Stimulated activated CD8-positive, alpha-beta memory T cell treated with anti-CD3 and anti-CD28 coated beads, Interleukin-15, amount 100 ng/mL, for 4 hours (primary cell): ENCODE measurements at places on chromosomes 5 and 9.

DNA sequence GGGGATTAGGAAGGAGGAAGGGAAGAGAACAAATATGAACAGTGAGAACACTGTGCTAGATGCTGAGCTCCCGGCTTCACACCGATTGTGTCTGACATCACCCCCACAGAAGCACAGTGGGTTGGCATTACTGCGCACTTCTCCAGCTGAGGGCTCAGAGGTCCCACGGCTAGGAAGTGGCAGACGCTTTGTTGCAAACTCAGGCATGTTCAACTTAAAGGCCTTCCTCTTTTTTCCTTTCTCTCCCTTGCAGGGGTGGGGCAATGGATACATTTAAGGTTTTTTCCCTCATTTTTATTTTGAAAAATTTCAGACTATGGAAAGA, 15.5 kb upstream of the SHB start:
- DNase-seq, result no peak

DNA sequence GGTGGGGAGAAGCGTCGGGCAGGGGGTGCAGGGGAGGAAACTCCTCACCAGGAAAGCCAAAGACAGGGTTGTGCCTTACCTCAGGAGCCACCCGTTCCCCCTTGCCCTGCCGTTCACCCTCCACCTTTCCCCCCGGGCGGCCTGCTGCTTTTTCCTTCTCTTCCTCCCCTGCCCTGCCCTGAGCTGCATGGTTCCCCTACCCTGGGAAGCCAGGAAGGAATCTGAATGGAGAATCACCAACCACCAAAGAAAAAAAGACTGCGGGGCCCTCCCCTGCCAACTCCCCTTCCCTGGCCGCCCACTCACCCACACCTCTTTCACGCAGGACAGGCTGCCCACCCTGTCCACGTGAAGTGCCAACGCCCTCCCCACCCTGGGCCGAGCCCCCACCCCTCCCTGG, 820 bp upstream of the NFX1 start:
- no peak for DNase-seq

DNA sequence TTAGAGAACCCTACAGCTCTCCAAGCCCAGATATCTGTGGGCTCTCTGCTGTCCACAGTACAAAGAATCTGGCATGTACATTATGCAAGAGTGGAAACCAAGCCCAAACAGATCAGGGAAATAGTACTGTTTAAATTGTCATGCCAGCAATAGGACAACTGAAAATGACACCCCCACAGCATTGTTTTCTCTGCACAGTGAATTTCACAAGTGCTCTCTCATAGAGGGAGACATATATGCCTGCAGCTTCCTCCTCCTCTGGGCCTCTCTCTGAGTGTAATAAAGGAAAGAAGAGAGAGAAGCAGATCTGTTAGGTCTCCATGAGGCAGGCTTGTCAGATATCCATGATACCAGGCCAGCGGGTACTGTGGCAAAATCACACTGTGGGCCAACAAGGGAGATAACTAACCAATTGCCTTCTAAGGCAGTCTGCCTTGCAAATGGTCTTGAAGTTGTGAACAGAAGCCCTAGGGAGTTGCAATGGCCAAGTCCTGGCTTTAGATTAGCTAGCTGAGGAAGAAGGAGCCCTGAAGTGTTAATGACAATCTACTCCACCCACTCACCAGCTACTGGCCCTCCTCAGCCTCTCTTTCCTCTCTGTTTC, 54.4 kb upstream of the JMY start:
- DNase-seq, result no peak

DNA sequence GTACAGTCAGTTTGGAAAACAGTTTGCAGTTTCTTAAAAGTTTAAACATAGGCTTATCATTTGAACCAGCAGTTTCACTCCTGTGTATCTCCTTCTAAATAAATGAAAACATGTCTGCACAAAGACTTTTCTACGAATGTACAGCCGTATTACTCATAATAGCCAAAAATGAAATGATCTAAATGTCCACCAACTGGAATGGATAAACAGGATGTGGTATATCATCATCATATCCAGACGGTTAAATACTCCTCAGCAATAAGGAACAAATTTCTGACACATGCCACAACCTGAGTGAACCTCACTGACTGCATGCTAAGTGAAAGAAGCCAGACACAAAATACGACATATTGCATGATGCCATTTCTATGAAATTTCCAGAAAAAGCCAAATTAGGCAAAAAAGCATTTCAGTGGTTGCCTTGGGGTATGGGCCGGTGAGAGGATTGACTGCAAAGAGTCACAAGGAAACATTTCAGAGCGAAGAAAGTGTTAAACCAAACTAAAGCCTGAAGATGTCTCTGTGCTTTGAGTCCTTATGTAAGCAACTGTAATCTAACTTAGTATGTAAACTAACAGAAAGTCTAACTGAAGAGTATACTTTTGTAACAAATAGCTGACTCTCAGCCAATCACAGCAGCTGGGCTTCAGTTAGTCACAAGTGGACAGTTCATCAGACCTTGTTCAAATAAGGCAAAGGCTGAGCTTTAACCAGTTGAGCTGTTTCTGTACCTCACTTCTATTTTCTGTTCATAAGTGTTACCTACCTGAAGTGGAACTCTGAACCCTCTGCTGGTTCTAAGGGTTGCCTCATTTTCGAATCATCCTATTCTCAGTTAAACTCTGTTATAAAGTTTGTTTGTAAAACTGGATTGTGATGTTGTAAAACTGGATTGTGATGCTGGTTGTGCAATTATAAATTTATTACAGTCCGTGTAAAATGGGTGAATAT, 65.2 kb downstream of the TRIO start:
- no peak for DNase-seq

GRCh38 chr5:172973127-172973916, 10.2 kb upstream of the ATP6V0E1 start:
- DNase-seq, result no peak

DNA sequence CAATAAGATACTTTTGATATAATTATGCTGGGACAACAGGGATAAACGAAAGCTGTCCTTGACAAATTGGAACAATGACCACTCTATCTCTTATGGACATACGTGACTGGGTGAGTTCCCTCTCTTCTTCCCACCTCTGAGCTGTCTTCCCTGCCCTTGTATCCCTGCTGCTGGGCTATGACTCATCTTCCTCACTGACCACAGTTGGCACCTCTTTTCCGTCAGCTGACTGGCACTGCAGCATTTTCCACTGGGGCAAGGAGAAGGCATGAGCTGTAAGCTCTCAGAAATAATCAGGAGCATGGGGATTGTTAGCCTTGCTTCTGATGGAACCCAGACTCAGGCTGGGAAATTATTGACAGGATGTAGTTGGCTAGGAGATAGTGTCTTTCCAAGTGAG, 48.7 kb downstream of the PCSK1 start:
- DNase-seq, result no peak

- no peak for DNase-seq
Observed at GRCh38 chr5:113748403-113748802, 234.9 kb downstream of the YTHDC2 start.

DNA sequence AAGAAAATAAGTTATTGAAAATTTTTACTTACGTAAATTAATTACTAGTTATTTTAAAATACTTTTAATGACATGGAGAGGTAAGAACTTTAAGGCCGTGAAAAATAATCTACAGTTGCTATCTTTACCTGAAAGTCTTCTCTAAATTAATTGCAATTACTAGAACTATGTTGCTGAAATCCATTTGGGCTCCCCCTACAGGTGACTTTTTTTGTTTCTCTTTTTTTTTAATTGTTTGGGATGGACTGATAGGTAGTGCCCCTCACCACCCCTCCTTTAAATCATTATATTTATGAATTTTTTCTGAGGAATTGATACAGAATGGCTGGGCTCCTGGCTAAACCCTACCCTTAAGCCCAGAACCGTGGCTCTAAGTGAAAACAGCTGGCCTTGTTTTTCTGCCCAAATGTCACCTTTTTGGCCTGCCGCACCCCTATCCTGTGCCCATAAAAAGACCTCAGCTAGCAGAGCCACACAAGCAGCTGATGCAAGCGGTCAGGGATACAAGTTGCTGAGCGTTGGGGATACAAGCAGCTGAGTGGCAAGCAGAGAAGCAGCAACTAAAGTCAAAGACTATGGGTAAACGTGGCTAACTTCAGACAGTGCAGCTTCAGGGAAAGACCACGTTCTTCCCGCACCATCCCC, 315.2 kb upstream of the ACO1 start:
- no peak for DNase-seq

DNA sequence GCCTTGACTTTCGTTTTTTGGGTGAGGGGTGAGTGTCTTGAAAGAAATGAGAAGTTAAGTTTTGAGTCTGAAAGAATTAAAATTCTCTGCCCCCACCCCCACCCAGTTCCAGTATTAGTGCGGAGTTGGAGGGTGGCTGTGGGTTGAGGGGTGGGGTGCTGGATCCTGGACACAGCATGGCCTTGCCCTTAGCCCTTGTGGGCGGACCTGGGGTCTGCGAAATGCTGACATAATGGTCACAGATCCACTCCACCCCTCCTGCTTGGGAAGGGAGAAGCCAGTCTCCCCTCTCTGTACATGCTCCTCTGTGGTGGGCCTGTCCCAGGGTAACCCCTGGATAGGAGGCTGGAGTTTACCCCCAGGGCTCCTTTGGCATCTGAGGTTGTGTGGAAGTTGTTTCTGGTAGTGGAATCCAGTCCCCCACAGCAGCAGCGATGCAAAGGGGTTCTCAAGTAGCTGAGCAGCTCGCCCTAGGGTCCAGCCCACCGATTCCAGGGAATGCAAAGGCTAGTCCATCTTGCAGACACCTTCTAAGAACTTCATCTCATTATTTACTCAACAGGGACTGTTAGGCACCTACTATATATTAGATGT, 42.8 kb upstream of the TCF7 start:
- no peak for DNase-seq

DNA sequence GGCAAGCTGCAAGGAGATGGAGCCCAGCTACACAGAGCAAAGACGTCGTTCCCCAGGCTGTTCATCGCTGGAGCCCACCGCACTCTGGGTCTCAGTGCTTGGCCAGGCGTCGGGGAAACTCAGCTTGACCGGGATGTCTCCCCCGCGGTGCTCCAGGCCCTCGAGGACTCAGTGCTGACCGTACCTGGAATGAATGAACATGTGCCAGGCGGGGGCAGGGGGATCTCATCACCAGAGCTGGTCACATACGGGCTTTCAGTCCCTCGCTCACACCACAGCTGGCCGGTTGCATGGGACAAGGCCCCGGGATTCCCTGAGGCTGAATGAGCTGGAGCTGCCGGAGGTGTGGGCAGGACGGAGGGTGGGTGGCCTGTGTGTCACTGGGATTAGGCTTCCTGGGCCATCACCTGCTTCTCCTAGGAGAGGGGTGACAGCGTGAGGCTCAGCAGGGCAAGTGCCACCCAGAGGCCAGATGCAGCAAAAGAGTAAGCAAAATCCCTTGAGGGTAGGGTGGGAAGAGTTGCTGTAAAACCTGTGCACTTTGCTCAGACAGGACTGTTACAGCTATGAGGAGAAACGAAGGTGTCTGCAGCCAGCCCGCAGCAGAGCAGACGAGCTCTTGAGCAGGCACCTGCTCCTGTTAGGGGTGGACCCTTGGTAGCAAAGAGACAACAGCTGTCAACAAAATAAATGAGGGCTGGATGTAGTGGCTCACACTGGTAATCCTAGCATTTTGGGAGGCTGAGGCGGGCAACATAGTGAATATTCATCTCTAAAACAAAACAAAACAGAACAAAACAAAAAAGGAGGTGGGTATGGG, 70.7 kb upstream of the RAPGEF1 start:
- DNase-seq, result no peak

GRCh38 chr9:18229992-18230676, 243.8 kb upstream of the ADAMTSL1 start:
- no peak for DNase-seq

DNA sequence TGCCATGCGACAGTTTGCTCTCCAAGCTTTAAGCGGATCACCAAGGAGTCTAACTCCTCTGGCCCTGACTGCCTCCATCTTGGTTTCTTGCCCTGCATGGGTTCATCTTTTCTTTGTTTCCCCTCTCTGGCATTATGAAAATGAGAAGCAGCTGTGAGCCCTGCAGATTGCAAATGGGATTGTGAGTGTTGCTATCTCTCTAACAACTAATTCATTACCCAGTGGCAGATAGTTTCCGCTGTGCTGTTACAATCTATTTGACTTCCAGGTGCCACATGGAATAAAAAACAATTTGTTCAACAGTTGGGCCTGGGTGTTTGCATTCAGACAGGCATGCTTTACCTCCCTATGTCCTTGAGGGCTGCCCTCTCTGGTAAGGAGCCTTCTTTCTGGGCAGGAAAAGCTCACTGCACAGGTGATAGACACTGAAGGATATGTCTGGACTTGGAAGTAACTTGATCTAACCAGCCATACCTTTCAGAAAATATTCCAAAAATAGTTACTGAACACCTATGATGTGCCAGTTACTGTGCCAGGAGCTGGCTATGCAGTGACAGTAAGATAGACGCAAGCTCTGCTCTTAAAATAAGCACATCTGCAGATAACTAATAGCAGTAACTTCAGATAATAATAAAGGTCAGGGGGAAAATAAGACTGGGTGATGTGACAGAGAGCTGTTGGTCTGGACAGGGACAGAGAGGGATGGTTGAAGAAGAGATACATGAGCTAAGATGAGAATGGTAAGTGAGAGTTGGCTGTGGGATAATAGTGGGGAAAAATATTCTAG, 40.1 kb downstream of the GRIA1 start:
- DNase-seq, result no peak

DNA sequence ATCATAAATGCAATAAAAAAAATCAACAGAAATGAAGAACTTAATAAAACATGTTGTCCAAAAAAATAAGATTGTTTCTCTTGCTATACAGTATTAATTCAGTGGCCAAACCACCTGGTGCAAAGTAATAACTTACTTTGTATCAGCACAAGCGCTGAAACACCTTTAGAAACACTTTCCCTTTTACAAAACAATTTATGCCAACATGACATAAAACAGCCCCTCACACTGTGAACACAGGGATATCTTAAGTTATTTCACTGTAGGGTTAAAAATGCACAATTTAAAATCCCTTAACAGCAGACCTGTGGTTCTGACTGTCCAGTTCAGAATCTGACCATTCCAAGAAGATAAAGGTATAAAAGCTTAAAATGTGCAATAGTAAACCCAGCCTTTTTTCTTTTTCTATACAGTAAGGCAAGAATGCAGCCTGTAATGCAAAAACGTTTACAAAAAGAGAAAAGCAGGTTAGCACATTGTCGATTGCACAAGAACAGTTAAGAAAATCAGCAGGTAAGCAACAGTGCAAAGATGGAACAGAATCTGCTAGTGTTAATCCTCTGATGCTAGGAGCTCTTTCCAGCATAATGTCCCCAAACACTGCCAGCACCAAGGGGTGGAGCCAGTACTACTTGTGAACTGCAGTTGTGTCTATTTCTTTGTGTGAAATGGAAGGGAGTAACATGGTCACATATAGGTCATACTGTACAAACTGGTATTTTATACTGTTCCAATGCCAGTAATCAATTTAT, 21.6 kb downstream of the RAB14 start:
- no peak for DNase-seq

- DNase-seq, result no peak
Observed at GRCh38 chr5:71475788-71476384, 20.4 kb downstream of the BDP1 start.

GRCh38 chr9:18721995-18722310, 248.0 kb downstream of the ADAMTSL1 start:
- no peak for DNase-seq

GRCh38 chr9:105405514-105406131, 42.2 kb upstream of the FSD1L start:
- DNase-seq, result no peak

GRCh38 chr5:131538177-131538593, 96.8 kb downstream of the RAPGEF6 start:
- DNase-seq, result no peak
